ENCODE measurements at places on chromosomes 4 and X.

GRCh38 chr4:145909773-145910172, 28.9 kb downstream of the ZNF827 start:
- no peak for DNase-seq

GRCh38 chr4:151798678-151799416, 38.0 kb upstream of the GATB start:
- no peak for DNase-seq

DNA sequence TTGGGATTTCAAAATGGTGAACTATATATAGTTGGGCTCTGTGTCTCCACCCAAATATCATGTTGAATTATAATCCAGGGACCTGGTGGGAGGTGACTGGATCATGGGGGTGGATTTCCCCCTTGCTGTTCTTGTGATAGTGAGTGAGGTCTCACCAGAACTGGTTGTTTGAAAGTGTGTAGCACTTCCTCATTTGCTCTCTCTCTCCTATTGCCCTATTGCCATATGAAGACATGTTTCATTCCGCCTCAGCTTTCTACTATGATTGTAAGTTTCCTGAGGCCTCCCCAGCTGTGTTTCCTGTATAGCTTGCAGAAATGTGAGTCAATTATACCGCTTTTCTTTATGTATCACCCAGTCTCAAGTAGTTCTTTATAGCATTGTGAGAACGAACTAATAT, 545.6 kb downstream of the TRAM1L1 start:
- DNase-seq: no peak

GRCh38 chr4:24970635-24971034, 57.8 kb upstream of the CCDC149 start:
- no peak for DNase-seq

- no peak for DNase-seq
These were observed 39.6 kb downstream of the HTRA3 start for GRCh38 chr4:8308856-8309771.
